ENCODE measurements at places on chromosomes 13 and 19.

DNA sequence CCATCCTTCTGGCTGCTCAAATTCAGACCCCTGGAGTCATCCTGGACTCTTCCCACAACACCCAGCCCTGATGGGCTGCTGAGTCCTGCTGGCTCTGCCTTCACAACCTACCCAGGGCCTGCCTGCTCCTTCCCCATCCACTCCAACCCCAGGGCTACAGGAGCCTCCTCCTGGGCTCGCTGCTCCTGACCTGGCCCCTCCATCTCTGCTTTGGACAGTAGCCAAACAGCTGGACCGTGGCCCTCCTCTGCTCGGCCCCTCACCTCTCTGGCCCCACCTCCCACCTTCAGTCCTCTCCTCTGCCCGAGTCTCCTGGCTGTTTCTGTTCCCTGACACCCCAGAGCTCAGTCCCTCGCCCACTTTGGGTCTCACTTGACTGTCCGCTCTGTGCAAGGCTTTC lies 66.7 kb downstream of the CEBPG start:
- DNase-seq, result no peak

GRCh38 chr19:47112166-47112996 lies 1.2 kb downstream of the ZC3H4 start:
- peak; percentile 94 for DNase-seq

- no peak for DNase-seq
These were observed 369.6 kb downstream of the KCTD12 start for GRCh38 chr13:76516586-76516985.

DNA sequence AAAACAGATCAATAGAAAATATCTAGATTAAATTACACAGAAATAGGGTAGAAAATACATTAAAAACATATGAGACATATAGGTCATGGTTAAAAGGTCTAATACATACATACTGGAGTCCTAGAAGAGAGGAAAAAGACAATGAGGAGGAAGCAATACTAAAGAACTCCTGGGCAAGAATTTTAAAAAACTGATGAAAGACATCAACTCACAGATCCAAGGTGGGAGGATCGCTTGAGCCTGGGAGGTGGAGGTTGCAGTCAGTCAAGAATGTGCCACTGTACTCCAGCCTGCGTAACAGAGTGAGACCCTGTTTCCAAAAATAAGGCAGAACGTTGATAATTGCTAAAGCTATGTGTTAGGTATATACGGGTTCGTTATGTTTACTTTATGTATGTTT lies 5.4 kb upstream of the KASH5 start:
- DNase-seq, result no peak

GRCh38 chr19:2166741-2167738 lies 3.3 kb downstream of the DOT1L start:
- peak; percentile 27 for DNase-seq

GRCh38 chr19:5308451-5309437 lies 31.9 kb downstream of the PTPRS start:
- peak; percentile 89 for DNase-seq

DNA sequence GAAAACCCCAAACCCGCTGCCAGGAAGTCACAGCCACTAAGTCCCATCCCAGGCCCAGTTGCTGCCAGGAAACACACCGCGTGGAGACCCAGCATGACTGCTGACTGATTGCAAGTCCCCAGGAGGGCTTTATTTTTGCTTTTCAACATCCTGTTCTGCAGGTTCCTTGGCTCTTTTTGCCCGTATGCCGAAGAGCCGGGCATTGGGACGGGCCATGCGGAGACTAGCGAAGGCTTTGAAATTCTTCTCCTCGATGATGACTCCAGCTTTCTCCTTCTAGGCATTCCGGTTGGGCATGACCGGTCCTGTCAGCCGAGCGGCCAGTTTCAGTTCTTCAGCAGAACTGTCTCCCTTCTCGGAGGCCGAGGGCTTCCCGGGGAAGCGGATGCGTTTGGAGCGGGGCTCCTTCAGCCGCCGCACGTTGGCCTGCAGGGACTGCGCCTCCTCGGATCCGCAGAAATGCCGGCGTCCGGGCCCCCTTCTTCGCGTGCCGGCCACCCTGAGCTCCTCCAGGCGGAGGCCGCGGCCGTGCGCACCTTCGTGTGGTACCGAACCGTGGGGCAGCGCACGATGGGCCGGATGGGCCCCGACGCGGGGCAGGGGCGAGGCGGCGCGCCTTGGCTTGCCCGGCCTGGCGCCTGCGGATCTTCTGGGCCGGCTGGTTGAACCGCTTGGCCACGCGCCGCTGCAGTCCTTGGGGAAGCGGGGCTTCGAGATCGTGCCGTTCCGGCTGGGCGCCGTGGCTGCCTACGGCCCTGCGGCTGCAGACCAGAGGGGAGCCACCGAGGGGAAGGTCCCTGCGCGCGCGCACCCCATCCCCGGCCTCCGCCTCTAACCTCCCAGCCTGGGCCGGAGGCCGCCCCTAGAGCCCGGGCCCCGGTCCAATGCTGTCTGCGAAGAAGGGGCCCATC lies 15.2 kb downstream of the ZSCAN5C start:
- peak; percentile 18 for DNase-seq

- peak; percentile 84 for DNase-seq
These were observed at the start of gene NDFIP2 for GRCh38 chr13:79480954-79481684. TSS of gene NDFIP2 (plus strand) at chr13:79481155. CDS start at chr13:79481204, 49 bp downstream.

GRCh38 chr13:32660227-32660626 lies 74.0 kb downstream of the PDS5B start:
- no peak for DNase-seq

- DNase-seq, result peak; percentile 13
These were observed 1.1 kb downstream of the SHISA2 start for GRCh38 chr13:26050568-26051230.

- peak; percentile 44 for DNase-seq
These were observed 21.4 kb upstream of the FRY start for GRCh38 chr13:32010136-32010535.

DNA sequence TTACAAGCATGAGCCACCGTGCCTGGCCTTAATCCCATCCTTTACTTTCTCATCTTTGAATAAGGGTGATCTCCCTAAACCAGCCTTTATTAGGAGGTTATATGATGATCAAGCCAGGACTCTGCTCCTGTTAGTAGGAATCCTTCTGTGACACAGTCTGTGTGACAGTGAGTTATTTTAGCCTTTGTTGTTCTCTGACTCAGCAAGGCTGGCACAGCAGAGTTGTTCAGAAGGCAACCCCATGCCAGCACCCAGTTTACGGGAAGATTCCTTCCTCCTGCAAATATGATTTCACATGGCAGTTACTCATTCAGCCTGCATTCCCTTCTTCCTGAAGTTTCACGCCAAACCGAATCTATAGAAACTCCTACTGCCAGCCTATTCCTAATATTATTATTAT lies 10.5 kb upstream of the MIER2 start:
- DNase-seq, result no peak

DNA sequence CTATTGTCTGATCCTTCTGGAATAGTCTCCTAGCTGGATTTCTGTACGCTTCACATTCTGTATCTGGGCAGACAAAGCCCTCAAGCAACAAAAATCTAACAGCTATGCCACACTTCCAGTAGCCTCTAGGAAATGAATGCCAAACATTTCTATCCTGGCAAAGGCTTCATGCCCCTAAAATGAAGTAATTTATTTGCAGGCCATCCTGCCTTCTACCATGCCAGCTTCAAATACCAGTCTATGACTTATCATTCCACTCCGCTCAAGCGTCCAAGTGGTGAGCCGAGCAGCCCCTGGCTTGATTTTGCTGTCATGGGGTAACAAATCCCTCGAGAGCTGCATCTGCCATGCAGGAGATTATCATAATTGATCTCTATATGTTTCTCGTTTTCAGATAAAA lies 86.9 kb downstream of the LHFPL6 start:
- DNase-seq, result no peak

- peak; percentile 95 for DNase-seq
These were observed 92.6 kb downstream of the SIPA1L3 start for GRCh38 chr19:37999309-38000213.

GRCh38 chr19:14004619-14005348 lies 1.3 kb downstream of the RFX1 start:
- DNase-seq, result no peak

- DNase-seq, result no peak
These were observed 301.9 kb downstream of the ATP8A2 start for GRCh38 chr13:25673711-25674110.

DNA sequence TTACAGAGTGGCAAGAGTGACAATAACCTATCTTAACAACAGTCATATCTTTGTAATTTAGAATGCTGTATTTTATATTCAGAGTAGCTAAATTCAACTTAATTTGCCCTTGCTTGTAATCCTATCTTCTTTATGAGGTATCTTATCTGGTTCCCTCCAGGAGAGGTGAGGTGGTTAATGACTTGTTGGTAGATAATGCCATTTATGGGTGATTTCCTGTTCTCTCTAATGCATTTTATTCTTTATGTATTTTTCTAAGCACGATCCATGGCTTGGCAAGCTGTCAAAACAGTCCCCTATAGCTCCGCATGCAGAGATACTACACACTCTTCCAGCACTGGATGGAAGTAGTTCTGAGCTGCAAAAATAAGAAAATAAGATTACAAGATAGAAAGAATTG lies 267.9 kb downstream of the LMO7 start:
- no peak for DNase-seq

DNA sequence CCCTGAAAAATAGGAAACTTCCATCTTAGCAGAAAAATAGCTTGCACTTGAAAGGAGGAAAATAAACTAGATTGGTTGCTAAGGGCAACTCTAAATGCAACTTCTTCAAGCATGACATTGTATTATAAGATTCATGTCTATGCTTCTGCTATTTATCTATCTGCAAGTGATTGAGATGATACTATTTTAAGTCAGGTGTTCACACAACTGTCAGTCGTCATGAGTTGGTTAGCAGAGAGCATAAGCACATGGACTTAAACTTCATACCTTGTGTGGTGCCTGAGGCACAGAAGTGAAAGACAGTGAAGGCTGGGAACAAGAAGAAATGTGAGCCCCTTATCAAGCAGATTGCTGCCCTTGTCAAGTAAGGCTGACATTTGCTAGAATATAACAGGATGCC lies 82.9 kb downstream of the SLITRK5 start:
- DNase-seq, result no peak

GRCh38 chr13:98260357-98261164 lies 83.5 kb upstream of the RNF113B start:
- no peak for DNase-seq

GRCh38 chr13:107069108-107069776 lies 501.3 kb upstream of the ARGLU1 start:
- peak; percentile 5 for DNase-seq

- DNase-seq, result no peak
These were observed 14.1 kb downstream of the ZNF444 start for GRCh38 chr19:56155124-56155687.

- DNase-seq, result no peak
These were observed 109.5 kb downstream of the TM9SF2 start for GRCh38 chr13:99610702-99611289.

- no peak for DNase-seq
These were observed 27.8 kb upstream of the TDRD3 start for GRCh38 chr13:60369242-60369641.

Measured in fibroblast of skin of abdomen (primary cell).